ENCODE measurements at places on chromosomes 7 and 10. TPM values are rescaled to one million over a fixed set of nuclear protein-coding genes. Genes with fewer than 3 reads are reported as not detected.

- no peak for DNase-seq
Observed at GRCh38 chr7:104442481-104442880, 114.1 kb downstream of the LHFPL3 start.

GRCh38 chr7:31443457-31443856 lies 70.4 kb upstream of the ITPRID1 start:
- peak; percentile 39 for DNase-seq

The FOXI2 gene
- total RNA-seq, result 0.17 TPM

The TMEM273 gene
- 19.1 TPM for total RNA-seq

The NUTM2E gene
- total RNA-seq, result not detected

GRCh38 chr7:113775401-113775800 lies 143.4 kb downstream of the PPP1R3A start:
- no peak for DNase-seq

GRCh38 chr10:75904499-75905283 lies 473.3 kb downstream of the LRMDA start:
- DNase-seq, result no peak

The LIPF gene
- not detected for total RNA-seq

The SEMA3C gene
- 117 TPM for total RNA-seq

- no peak for DNase-seq
Observed at GRCh38 chr10:103202319-103202718, 9.2 kb upstream of the NT5C2 start.

The TUBAL3 gene
- 0.34 TPM for total RNA-seq

DNA sequence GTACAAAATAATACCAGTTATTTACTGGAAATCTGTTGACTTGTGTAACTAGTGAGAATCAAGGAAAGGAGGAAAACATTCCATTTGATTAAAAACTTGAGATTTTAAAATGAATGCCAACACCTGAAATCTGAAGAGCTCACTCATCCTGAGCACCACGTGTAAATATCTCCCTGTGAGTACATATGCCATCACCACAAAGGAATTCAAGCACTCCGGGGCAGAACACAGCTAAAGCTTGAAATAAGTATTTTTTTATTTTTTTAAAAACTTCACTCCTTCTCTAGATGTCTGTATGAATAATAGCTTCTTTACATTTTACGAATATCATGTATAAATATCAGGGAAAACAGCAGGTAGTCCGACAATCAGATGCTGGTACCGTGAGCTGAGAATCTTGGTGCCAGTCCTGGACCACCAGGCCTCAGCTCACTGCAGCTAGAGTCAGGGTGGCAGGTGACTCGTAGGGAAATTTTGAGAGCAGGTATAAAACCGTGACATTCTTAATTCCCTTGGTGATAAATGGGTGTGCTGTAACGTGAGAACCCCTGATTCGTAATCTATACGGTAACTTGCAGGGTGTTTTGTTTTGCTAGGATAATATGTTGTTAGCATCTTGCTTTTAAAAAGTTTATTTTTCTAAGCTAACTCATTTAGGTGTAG lies 12.7 kb downstream of the LMTK2 start:
- DNase-seq, result no peak

The DNMBP gene
- total RNA-seq, result 21.6 TPM

- DNase-seq, result peak; percentile 19
Observed at GRCh38 chr7:68306692-68307107, 1291.6 kb upstream of the AUTS2 start.

DNA sequence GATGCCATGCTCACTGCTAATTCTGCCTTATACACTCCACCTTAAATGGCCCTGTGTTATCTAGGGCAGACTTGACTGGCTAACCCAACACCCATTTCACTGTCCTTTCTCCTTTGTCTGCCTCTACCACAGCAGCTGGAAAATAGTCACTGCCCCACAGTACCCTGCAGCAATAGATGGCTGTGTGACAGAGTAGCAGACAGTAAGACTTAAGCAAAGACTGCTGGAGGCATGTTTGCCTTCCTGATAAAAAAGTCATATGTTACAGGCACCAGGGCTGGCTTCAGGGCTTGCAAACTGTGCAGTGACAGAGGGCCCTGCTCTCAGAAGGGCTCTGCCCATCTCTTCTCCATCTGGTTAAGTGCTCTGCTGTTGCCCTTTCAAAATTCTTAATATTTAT lies 332.6 kb upstream of the GHITM start:
- no peak for DNase-seq

- DNase-seq, result no peak
Observed at GRCh38 chr7:82723411-82723810, 279.8 kb upstream of the CACNA2D1 start.

The PAX4 gene
- total RNA-seq, result not detected

The CALML3 gene
- total RNA-seq, result not detected

DNA sequence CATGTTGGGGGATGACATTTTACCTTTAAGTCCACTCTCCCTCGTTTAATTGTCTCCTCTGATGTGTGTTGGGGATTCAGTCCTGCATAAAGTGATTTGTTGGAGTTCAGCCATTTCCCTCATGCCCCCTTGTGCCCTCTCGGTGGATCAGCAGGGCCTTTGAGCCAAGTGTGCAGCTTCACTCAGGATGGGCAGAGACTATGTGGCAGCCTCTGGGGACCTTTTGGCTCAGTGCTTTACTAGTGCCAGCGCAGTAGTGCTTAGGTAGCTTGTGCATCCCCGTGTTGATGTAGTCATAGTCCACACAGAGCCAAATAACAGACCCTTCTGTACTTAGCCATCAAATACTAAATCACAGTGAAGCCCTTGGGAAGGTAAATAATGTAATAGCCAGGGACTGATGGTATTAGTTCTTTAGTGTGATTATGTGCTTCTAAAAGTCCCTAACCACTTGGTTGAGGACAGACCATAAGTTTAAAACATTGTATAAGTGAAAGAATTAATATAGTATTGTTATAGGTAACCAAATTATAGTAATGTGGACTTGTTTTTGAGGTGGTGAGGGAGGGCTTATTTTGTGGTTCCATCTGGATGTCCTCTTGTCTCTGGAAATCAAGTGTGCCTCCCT lies 11.4 kb downstream of the BUB3 start:
- DNase-seq, result no peak

GRCh38 chr10:21368728-21369425 lies 156.6 kb downstream of the SKIDA1 start:
- DNase-seq, result no peak

DNA sequence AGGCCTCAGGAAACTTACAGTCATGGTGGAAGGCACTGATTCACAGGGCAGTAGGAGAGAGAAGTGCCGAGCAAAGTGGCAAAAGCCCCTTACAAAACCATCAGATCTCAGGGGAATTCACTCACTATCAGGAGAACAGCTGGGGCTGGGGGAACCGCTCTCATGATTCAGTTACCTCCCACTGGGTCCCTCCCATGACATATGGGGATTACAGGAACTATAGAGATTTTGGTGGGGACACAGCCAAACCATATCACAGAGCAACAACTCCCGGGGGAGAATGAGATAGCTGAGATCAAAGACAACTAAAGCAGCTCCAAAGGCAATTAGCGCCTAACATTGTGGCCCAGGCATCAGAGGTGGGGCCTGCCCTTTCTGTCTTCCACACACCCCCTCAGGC lies 85.4 kb upstream of the VOPP1 start:
- no peak for DNase-seq

DNA sequence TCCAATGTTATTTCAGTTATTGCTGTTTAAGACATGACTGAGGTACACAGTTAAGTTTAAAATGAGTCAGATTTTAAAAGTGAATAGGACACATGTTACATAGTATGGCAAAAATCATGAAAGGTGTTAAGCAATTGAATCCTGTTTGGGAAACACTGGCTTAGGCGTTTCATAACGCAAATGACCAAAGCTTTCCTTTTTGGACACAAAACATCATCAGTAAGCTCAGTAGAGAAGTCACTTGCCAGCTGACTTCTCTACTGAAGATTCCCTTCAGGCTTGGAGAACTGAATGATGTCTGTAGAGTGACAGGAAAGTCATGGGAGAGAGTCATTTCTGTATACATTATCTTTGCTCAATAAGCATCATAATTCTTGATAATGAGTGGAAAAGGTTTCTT lies 64.4 kb upstream of the RSBN1L start:
- no peak for DNase-seq

DNA sequence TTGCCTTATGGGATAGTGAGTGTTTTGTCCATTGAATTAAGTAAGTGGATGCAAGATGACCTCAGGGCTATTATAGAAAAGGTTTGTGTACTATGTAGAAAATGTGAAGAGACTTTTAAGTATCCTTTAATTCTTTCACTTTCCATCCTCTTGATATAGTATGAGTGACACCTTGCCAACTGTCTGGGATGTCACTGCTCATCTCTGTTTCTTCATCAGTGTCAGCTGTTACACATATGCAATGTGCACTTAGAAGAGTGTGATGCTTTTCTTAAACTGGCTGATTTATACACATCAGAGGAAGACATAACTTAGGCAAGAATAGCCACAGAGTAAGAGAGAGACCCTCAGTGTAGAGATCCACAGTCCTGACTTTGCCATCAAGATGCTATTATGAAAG lies 8.7 kb upstream of the ACTA2 start:
- no peak for DNase-seq

GRCh38 chr7:137798073-137798763 lies 48.6 kb downstream of the DGKI start:
- no peak for DNase-seq

- no peak for DNase-seq
Observed at GRCh38 chr10:44589944-44590449, 205.1 kb upstream of the CXCL12 start.

DNA sequence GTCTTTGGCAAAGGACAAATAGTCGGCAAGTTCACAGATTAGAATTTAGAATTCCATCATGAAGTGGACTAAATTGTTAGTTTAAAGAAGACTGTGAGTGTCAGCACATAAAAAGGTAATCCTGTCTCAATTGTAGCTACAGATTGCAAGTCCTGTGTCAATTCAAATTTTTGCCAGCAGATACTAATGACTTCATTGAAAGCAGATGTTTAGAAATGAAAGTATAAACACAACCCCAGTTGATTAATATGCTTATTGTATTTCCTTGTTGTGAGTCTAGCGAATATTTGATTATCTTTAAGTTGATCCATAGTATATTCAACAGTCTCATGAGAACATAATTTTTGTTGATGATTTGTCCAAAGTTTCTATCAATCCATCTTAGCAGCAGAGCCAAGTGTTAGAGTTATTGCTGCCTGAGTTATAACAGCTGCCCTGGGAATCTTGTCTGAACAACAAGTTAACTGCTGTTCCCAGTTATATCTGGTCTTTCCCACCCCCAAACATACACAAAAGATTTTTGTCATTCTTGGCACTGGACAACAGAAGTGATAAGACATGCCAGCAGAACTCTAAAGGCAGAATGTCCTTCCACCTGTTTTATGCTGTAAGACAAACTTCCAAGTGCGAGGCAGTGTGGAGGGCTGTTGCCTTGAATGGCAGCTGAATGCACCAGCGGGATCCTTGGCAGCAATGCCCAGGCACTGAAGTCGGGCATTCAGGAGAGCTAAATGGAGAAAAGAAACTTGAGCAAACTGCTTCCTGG lies 21.3 kb upstream of the HERPUD2 start:
- no peak for DNase-seq

The PPP1R9A gene
- 22.9 TPM for total RNA-seq

- no peak for DNase-seq
Observed at GRCh38 chr10:11396311-11396955, 215.0 kb downstream of the USP6NL start.

The LEP gene
- not detected for total RNA-seq

The LRIT1 gene
- total RNA-seq, result not detected

DNA sequence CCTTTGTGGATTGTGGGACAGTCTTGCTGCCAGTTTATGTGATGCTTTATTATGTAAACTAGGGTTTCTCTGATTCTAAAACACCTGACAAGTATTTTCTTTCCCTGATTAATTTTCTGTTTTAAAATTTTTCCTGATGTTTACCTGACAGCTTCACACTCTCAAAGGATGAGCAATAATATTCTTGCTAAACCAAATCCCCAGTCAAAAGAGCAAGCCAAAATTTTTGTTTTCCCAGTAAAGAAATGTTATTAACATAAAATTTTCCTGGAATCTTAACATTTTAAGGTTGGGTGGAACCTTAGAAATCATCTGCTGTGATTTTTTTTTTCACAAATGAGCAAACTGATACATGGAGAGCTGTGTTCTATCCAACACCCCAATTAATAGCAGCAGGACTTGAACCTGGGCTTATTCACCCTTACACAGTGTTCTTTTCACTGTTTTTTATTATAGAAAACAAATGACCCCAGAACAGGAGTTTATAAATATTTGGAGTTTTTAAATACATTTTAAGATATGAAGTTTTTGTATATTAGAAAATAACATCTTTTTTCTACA lies 185.2 kb upstream of the VIPR2 start:
- no peak for DNase-seq

The TMEM213 gene
- not detected for total RNA-seq

DNA sequence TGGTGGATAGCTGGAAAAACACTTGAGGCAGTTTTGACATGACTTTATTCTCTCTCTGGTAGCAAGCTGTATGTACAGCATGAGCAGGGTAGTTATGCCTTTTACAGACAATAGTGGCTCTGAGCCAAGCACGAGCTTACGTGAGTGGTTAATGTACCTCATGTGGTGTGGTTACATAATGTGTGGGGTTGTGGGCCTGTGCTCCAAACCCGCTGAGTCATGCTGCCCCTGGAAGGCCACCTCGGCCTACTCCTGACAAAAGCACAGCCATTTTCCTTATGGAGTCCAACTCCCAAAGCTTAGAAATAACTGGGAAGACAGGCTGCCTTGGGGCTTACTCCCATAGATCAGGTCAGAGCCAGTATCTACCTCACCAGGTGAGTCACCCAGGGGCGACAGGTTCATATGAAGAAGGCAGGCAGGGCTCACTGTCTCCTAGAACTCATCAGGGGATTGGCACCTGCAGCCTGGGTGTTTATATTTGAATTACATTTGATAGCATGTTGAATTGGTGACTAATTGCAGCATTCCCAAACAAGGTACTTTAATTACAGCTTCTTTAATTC lies 404.5 kb downstream of the ADRA2A start:
- peak; percentile 88 for DNase-seq

GRCh38 chr7:100159099-100159623 lies 638 bp upstream of the TRAPPC14 start:
- DNase-seq, result no peak

DNA sequence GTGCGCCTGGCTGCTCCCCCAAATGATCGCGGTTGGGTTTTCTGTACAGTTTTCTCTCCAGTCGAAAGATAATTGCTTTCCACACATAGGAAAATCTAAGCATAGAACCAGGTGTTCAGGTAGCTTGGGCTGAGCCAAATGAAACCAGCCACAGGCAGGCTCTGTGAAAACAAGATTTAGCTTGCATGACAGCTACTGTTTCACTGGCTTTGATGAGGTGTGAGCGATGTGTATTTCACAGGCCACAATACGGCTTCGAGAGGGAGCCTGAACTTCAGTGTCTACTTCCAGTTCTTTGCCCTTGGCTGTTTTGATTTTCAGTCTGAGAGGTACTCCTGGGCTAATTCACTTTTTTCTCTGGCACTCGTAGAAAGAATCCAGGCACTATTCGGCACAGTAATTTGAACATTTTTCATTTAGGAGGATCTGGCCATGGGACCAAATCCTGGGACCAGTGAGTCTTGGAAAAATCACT lies 110.5 kb downstream of the JCAD start:
- no peak for DNase-seq

GRCh38 chr10:101562231-101562630 lies 25.8 kb downstream of the POLL start:
- DNase-seq, result no peak

- DNase-seq, result no peak
Observed at GRCh38 chr7:30276203-30276900, 8.0 kb upstream of the ZNRF2 start.

- no peak for DNase-seq
Observed at GRCh38 chr10:14820775-14821154, 17.1 kb downstream of the CDNF start.
